ENCODE measurements at places on chromosomes 12 and 14.
A peak's percentile ranks its signal among the peaks of the same experiment; 100 is the strongest.

DNA sequence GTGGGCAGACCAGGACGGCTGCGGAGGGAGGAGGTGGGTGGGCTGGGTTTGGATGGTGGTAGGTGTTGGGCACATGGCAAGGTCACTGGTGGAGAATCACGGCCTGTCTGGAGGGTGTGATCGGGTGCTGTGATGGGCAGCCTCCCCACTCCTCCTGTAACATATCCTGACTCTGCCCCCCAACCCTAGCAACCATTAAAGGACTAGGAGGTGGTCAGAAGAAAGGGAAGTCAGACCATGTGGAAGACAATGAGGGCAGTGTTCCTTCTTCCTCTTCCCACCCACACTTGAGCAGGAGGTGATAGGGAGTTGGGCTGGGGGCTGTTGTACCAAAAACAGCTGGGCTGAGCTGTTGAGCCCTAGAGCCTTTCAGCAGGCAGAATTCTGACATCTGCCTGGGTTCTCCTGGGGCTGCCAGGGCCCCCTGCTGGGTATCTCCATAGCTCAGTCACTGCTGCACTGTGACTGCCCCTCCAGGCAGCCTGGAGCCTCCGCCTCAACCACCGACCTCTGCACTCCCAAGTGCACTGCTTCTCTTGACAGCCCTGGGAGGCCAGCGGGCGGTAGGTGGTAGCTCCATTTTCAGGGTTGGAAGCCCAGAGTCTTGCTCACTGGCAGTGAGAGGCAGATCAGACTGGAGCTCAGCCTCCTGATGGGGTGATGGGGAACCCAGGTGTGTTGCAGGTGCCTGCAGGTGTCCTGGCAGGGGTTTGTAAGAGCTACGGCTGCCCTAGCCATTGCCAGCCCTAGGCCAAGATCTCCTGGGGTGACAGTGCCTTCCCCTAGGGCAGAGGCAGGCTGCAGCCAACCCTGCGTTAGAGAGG is 15.4 kb downstream of the VASH1 start:
- DNase-seq: no peak

DNA sequence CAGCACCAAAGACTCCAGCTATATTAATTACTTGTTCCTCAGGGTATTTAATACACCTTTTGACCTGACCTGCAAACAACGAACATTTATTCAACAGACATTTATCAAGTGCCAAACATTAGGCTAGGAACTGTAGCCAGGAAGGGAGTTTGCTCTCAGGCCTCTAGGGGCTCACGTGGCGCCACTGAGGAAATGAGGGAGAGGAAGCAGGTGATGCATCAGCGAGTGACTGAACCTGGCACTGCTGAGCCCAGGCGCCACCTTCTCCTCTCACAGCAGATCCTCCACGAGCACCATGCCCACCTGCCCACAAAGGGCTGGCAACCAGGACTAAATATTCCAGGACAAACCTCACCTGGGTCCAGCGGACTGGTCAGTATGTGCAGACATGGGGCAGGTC is 50.2 kb downstream of the SETD3 start:
- no peak for DNase-seq

- no peak for DNase-seq
Observed at GRCh38 chr14:78469947-78470346, 299.8 kb downstream of the NRXN3 start.

DNA sequence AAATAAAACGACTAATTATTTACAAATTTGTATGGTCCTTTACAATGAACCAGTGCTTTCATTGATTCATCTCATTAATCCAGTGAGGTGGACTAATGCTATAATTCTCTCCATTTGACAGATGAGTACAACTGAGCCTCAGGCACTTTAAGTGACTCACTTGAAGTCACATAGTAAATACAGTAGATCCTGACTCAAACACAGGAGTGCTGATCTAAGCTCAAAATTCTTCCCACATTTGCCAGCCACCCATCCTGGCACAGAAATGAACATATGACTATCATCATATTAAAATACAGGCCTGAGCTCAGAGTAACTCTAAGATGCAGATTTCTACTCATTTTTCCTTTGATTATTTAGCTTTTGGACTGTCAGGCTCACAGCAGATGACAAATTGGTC is 30.6 kb downstream of the SLC16A7 start:
- DNase-seq: no peak

GRCh38 chr12:67287311-67287710 is 18.2 kb downstream of the CAND1 start:
- DNase-seq: no peak

GRCh38 chr12:130651188-130651959 is 64.7 kb downstream of the RIMBP2 start:
- DNase-seq: no peak

GRCh38 chr12:89789862-89790261 is 81.2 kb upstream of the ATP2B1 start:
- no peak for DNase-seq

DNA sequence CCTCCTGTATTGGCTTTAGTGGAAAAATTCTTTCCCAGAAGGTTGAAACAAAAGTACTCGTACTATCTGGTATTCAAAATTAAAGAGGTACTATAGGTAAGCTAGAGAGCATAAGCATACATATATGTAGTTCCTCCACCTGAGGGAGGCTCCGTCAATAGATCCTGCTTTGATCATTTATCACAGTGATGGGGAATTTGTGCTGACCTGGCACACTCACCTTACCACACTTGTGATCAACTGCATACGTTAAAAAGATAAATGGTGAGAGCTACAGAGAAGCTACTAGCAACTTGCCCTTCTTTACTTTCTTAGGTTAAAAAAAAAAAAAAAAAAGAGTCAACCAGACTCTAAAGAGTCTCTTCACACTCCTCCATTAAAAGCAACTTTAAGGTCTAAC is 2.5 kb downstream of the CAPRIN2 start:
- no peak for DNase-seq

- no peak for DNase-seq
Observed at GRCh38 chr14:84670796-84671195, 859.1 kb upstream of the FLRT2 start.

- no peak for DNase-seq
Observed at GRCh38 chr12:50419112-50419909, 18.6 kb downstream of the LARP4 start.

GRCh38 chr14:64632056-64632455 is 72.2 kb upstream of the PLEKHG3 start:
- DNase-seq: no peak

DNA sequence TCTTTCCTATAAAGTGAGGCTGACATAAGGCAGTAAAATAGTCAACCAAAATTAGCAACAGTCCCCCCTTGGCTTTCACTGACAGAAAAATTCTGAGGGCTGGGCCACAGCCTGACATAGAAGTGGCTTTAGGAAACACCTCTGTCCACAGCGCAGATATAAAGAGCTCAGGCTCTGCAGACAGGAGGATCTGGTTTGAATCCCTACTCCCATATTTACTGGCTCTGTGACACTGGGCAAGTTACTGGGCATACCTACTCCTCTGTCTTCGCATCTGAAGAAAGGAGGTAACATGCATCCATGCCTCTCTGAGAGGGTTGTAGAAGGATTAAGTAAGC is 95.3 kb downstream of the STXBP6 start:
- no peak for DNase-seq

DNA sequence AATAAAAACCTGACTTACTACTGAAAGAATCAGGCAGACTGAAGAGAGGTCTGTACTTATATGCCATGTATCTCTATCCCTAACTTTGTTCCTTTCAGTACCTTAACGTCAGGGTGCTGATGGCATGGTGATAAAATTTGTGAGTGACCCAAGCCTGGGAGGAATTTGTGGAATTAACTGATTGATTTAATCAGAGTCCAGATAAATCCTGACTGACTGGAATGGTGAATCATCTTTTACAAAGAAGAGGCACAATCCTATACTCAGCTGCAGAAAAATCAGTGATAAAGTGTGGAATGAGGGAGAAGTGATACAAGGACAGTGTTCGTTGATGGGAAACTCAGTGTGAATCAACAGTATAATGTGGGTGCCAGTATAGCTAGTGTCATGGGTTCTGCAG is 3.7 kb downstream of the TDG start:
- DNase-seq: no peak

DNA sequence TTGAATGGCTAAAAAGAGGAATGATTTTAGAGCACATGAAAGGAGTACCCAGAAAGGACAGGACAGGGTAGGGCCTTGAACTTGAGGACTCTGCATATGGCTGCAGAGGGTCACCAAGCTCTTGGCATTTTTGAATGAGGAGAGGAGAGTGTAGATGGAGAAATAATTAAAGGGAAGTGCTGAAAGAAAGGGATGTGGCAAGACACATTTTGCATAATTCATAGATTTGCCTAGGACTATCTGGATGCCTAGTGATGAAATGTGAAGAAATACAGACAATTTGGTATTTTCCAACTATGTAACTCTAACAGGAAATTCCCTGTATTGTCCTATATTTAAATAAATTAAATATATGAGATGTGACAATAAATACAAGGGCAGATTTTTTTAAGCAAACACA is 27.5 kb upstream of the MDM1 start:
- DNase-seq: no peak

- DNase-seq: no peak
Observed at GRCh38 chr14:91372671-91373495, 44.7 kb downstream of the CCDC88C start.

- no peak for DNase-seq
Observed at GRCh38 chr14:99426265-99426664, 54.4 kb downstream of the SETD3 start.

- no peak for DNase-seq
Observed at GRCh38 chr12:96218989-96219678, 25.0 kb downstream of the ELK3 start.

DNA sequence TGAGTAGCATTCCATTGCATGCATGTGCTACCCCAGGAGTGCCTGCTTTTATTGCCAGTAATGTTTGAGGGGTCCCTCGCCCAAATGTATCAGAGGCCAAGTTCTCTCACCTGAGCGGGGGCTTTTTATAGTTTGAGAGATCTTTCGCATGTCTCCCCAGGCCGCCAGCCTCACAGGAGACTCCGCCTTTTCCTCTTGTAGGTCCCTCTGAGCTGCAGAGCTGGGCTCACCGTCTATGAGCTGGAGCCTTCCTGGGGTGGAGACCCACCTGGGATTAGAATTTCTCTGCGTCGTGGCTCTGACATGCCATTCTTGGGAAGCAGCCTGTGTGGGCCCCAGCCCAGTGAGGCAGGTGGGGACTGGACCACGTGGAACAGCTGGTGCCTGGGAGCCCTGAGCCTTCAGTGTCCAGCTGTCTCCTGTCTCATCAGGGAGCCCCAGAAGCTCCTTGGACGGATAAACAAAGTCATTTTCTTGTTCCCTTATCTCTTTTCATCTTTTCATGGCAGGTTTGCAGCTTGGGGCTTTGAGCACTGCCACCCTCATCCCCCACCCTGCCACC is 261.7 kb upstream of the CRY1 start:
- DNase-seq: no peak

- DNase-seq: no peak
Observed at GRCh38 chr12:125254856-125255255, 189.6 kb downstream of the AACS start.

DNA sequence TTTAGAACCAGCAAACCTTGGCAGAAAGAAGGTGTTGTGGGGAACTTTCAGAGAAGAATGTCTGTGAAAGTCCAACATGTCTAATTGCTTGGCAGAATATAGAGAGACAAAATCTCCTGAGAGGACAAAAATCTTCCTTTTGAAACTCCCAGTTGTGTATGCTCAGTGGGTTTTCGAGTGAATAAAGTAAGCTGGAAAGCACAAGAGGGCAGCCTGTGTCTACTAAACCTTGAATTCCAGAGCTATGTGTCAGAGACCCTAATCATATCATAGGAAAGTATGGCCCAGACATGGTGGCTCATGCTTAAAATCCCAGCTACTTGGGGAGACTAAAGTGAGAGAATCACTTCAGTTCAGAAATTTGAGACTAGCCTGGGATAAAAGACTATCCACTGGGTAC is 661.2 kb downstream of the SLC16A7 start:
- peak; percentile 44 for DNase-seq

DNA sequence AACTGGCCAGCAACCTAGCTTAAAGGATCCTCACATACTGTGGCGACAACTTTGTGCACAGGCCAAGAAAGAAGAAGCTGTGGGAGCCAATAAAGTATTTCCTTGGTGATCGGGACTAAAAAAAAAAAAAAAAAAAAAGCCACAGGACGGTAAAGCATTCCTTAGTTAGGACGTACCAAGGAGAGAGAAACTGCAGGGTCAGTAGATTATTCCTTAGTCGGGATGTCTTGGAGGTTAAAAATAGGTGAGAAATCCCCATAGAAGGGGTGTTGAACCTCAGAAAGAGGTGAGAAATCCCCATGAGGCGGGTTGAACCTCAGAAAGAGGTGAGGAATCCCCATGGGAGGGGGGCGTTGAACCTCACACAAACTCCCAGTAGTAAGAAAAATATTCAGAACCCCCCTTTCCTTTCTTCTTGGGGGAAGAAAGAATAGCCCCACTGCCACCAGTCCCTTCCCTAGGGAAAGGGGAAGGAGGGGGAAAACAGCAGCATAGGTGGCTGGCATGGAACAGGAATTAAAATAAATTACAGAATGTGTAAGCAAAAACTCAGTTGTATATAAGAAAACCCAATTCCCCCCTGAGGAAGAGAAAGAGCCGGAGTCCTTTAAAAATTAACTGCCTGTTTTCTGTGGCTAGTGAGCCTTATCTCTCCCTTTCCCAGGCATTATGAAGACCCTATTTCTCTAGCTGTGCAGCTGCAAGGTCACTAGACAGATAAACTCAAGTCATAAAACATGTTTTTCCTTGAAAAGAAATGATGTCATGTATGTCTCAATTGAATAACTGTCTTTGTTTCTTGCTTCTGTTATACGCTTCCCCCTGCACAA is 26.8 kb downstream of the KLRK1 start:
- no peak for DNase-seq

GRCh38 chr14:37247791-37248461 is 50.2 kb downstream of the MIPOL1 start:
- DNase-seq: no peak

- DNase-seq: no peak
Observed at GRCh38 chr12:110698171-110698902, 9.4 kb upstream of the HVCN1 start.

- DNase-seq: no peak
Observed at GRCh38 chr12:8871068-8871467, 43.2 kb upstream of the PHC1 start.

DNA sequence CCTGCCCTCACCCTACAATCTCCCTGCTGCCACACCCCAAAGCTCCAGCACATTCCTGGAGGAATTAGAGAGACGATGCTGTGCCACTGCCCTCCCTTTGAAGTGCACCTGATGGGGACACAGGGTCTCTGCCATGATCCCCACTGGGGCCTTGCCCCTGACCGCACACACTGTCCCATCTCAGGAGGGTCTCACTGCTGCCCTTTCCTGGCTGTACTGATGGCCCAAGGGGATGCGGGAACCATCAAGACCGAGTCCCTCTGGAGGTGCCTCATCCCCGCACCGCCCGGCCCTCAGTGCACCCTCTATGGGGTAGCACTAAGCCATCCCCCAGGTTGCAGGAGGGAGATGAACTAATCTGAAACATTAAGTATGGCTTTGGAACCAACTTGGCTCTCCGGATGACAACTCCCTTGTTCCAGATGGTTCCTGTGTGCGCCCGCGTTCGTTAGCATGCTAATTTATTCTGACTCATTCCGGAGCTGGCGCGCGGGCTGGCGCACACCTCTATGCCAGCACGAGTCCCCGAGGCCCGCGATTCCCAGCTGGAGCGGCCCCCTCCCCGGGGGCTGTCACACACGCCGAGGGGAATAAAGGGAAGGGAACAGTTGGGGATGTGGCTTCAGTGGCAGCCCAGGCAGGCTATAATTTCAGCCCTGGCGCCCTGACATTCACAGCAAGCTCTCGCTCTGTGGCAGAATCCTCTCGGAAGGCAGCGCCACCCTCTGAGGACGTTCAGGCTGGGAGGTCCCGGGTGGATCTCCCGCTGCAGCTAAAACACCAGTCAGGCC is 34.2 kb upstream of the C14orf180 start:
- no peak for DNase-seq

GRCh38 chr14:27236601-27237000 is 638.8 kb upstream of the NOVA1 start:
- no peak for DNase-seq
